Activated T-helper 9 cell treated with anti-CD3 and anti-CD28 coated beads, Interleukin-2, amount 50 U/mL, for 16 hours (primary cell): ENCODE measurements at places on chromosomes 16 and 17.

- no peak for DNase-seq
These were observed 39.2 kb downstream of the ADCY7 start for GRCh38 chr16:50305441-50306061.

DNA sequence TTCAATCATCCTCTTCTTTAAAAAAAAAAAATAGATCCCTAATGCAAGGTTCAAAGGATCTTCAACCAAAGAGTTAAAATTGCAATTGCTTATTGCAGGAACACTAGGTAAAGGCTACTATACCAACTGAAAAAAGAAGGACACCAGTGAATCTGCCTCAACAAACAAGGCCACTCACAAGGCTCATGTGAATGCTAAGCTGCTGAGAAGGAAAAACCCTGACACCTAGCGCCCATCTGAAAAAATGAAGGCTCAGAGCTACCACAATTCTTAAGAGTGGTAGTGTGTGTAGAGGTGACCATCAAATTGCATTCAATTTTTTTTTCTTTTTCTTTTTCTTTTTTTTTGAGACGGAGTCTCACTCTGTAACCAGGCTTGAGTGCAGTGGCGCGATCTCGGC lies 201.6 kb upstream of the C17orf78 start:
- DNase-seq, result no peak

GRCh38 chr17:16945136-16945482 lies 26.8 kb downstream of the TNFRSF13B start:
- no peak for DNase-seq

- no peak for DNase-seq
These were observed 453 bp downstream of the MMP25 start for GRCh38 chr16:3046641-3047386.

DNA sequence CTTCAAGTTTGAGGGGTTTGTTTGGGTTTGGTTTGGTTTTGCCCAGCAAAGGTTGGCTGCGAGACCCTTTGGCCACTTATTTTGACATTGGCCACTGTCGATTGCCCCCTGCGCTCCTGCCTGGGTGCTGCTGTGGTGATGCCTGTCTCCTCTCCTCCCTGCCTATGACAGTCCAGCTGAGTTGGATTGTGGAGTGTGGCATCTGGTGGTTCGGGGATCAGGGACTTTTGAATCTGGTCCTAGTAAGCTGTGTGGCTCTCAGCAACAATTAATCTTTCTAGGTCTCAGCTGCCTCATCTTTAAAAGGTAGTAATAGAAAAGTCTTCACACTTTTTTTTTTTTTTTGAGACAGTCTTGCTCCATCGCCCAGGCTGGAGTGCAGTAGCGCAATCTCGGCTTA lies 27.1 kb downstream of the CDK5RAP3 start:
- DNase-seq, result no peak

GRCh38 chr16:86994651-86995171 lies 322.5 kb downstream of the C16orf95 start:
- DNase-seq, result no peak

DNA sequence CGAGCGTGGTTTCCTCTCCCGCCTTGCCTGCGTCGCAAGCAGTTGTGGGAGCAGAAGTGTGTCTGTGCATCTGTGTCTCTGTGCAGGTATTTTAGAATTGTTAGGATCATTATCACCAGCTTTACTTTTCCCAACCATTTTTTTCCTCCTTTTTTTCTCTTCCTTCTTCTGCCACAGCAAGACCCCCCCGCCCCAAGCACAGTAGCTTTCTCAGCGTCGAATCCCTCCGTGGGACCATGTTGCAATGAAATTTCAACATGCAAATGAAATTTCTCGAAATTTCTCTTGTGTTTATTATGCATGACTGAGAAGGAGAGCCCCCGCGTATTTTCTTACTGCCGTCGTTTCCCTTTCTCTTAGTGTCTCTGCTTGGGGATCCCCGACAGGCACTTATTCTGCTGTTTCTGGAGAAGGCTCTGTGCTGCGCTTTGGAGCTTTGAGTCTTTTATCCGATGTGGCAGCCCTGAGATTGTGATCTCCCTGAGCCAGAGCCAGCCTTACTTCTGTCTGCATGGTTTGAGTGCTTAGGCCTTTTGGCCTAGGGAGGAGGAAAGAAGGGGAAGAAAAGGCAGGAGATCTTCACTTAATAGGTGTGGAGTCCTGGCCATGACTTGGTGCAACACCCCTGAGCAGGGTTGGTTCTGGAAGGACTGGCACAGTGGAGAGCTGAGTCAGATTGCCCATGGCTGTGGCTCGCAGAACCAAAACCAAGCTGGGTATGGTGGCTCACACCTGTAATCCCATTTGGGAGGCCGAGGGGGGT lies 5.0 kb downstream of the ARMC7 start:
- DNase-seq, result no peak

GRCh38 chr17:73686961-73687360 lies 42.7 kb upstream of the SDK2 start:
- DNase-seq, result no peak

DNA sequence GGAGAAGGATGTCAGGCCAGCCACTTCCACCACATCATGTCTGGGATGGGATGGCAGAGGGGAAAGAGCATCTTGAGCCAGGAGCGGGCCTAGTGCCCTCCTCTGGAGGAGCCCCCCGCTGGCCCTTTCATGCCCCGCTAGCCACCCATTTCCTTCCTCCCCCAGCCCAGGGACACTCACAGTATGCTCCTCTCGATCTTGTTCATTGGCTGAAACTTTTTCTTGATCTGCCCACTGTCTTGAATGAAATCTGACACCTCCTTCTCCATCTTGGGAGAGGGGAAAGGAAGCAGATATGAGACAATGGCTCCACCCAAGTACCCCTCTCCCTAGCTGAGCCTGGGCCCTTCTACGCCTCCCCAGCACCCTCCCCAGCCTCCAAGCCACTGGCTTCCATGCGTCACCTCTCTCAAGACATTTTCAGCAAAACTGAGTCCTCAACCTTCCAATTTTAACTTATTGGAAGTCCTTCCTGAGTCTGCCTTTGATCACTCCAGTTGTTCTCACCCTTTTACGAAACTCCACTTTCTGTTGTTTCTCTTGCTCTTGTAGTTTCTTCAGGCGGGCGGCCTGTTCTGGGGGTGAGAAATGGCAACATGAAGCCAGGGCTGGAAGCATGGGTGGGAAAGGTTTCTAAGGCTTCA lies 7.2 kb downstream of the SPAG7 start:
- no peak for DNase-seq

DNA sequence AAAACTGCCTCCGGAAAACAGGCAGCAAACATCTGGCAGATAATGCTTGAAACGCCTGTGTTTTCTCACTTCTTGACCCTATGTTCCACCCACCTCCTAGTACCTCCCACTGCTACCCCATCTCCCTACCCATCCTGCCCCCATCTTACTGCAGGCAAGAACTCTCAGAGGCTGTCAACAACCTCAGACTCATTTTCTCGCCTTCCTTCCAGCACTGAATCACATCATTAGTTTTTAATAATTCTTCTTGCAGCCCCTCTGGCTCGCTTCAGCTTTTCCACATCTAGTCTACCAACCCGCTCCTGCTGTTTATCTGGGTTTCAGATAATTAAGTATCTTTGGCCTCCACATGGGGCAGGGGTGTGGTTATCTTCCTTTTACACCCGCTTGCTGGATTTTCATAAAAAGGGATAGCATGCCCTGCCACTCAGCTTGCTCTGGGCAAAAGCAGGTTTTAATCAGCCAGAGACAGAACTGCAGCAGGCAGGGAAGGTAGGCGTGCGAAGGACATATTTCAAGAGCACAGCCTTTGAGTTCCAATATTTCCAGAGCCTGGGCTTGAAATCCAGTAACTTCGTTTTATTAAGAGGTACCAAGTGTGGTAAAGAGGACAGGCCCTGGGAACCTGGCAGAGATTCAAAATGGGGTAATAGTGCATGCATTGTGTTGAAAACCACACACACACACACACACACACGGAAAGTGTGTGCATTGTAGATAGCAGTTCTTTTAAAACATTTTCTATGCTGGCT lies 87.5 kb downstream of the BMERB1 start:
- no peak for DNase-seq

DNA sequence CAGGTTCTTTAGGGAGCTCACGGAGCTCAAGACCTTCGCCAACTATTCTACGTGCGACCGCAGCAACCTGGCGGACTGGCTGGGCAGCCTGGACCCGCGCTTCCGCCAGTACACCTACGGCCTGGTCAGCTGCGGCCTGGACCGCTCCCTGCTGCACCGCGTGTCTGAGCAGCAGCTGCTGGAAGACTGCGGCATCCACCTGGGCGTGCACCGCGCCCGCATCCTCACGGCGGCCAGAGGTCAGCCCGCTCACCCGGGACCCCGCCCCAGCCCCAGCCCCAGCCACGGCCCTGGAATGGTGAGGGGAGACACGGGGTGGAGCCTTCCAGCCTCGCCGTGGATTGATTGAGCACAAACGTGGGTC lies 13.5 kb downstream of the SARM1 start:
- no peak for DNase-seq

- DNase-seq, result no peak
These were observed 59.4 kb downstream of the NT5M start for GRCh38 chr17:17362540-17362930.

DNA sequence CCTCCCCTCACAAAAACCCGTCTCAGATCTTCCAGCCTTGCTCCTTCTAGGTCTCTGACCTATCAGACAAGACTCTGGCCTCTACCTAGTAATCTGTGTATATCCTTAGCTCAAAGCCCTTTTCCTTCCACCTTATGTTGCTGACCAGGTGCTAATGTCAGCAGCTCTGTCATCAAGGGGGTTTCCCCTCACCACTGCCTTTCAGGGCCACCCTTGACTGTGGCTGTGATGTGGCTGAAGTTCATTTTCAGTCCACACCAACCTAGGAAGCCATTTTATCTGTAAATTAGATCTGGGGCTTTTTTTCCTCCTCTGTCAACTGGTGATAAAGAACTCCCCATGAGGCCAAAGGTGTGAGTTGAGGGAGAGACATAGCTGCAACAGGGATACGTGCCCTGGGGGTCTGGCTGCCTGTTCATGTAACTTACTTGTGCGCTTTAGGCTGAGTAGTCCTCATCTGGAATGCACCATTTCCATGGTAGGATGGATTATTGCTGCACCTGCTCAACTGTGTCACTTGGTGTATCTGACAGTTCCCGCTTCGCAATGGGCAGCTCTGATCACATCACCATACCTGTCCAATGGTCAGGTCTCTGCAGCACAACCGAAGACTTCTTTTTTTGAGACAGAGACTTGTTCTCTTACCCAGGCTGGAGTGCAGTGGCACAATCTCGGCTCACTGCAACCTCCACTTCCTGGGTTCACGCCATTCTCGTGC lies 14.7 kb upstream of the RUNDC3A start:
- DNase-seq, result no peak

GRCh38 chr16:57786632-57787518 lies 15.4 kb downstream of the KIFC3 start:
- DNase-seq, result no peak

DNA sequence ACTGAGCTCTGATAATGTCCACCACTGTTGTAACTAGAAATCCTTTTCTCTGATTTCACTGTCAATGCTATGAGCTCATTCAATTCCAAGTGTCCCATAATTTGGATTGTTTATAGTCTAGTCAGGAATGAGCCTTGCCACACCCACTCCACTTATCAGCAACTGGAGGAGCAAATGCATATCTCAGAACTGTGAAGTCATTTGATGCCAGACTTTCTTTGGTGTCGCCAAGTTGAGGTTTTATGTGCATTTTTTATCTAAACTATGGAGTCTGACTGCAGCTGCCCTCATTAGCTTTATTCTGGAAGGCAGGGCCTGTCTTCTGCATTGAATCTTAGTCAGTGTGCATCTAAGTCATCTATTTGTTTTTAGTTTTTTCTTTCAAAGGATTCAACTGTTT lies 361.3 kb downstream of the PMP22 start:
- no peak for DNase-seq

DNA sequence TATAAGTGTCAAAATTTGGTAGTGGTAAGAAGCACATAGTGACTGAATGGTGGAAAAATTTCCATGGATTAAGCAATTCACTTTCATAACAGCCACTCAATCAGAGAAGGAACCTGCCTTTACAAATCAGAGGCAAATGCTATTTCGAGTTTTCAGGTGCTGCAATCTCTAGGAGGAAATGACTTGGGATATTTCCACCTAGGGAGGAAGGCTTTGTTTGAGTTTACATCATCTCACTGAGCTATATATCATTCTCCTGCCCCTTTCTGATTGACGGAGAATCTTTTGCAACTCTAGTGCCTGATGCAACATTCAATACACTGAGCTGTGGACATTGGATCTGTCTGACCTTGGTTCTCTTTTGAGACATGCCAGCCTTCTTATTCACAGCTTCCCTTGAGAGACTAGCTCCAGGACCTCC lies 26.3 kb downstream of the MARCHF10 start:
- DNase-seq, result no peak

DNA sequence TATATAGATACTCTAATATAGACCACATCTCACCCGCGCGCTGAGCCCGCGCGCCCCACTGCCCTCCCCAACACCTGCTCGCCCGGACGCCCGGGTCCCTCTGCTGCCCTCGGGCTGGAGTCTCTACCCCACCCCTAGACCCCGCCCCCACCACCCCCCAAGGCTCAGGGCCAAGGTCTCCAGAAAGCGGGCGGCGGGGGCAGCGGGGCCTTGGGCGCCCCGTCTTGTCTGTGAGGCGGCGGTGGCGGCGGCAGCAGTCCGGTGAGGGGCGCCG lies 2.6 kb downstream of the HES7 start:
- DNase-seq, result no peak

DNA sequence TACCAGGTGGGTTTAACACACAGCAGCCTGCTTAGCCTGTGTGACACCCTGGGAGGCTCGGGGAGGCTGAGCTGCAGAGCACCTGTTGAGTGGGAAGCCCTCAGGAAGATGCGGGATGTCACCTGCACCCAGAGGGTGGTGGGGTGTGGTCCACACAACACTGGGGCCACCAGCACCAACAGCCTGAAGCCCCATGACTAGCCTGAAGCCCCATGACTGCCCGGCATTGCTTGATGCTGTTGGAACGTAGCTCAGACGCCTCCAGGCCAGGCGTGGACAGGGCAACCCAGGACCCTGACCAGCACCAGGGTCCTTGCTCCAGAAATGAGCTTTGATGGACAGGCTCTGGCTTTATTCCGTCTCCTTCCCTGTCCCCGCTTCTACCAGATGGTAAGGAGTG lies 76.3 kb upstream of the ZNF469 start:
- no peak for DNase-seq

GRCh38 chr17:65664266-65664665 lies 102.8 kb upstream of the AXIN2 start:
- DNase-seq, result no peak

- DNase-seq, result no peak
These were observed 318.3 kb downstream of the PHKB start for GRCh38 chr16:47779201-47780016.

DNA sequence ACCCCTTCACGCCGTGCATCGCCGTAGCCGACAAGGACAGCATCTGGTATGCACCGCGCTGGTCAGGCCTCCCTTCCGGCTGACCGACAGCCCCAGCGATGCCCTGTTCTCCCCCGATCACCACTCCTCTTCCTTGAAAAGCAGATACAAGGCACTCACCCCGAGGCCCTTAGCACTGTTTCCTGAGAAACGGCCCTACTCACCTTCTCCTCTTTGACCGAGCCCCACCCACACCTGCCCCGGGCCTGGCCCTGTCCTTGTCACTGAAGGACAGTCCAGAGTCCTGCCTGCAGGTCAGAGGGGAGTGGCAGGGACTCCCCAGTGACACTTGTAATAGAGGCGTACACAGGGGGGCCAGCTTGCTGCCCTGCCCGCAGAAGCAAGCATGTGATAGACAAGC lies 45.9 kb upstream of the CHMP6 start:
- DNase-seq, result no peak
